ENCODE measurements at places on chromosomes 3 and 15.

DNA sequence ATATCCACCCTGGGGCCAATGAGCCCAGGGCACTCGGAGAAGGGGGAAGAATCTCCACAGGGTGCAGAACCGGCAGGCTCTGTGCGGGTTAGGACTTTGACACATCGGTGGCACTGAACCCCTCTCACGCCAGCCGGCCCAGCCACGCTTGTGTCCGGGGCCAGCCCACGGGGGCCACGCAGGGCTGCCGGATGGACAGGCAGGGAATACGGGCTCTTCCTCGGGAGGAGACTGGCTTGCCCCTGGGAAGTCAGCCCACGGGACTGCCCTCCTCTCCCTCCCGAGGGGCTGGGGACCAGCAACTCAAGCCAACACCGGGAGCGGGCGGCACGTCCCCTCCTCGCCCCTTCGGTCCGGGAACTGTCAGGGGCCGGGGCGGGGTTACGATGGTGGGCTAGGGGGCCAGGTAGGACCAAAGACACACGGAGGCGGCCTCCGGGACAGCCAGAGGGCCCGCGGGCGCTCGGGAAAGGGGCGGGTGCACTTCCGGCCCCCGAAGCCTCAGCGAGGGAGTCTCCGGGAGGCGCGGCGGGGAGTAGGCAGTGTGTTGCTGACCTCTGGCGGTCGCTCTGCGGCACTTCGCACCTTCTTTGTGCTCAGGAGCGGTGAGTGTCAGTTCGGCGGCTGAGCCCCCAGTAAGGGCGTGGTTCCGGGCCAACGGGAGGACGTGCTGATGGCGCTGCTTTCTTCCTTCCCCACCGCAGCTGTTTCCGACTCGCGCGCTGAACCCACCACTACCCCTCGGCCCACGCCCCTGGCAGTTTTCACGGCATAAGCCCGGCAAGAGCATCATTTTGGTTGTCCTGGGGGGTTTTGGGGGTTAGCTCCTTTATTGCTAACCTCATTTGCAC, 5.1 kb upstream of the CYP8B1 start:
- no peak for DNase-seq

GRCh38 chr3:153437666-153438065, 275.6 kb downstream of the RAP2B start:
- DNase-seq, result no peak

GRCh38 chr3:9396301-9396631, 1.1 kb upstream of the SETD5 start:
- DNase-seq, result no peak

DNA sequence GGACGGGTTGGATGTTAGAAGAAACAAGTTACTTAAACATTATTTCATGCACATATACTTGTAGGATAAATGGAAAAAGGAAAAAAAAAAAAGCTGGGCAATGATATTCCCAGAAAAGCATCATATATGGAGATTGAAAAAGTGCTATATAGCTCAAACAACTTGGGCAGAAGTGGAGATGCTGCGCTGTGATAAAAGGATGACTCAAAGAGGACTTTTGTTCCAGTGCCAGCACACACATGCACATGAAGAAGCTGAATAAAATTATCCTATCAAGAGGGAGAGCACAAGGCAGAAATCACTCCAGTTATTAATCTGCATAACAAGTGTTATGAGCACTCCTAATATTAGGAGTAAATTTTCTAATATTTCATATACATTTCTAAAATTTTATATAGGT, 30.9 kb downstream of the FRMD4B start:
- no peak for DNase-seq

DNA sequence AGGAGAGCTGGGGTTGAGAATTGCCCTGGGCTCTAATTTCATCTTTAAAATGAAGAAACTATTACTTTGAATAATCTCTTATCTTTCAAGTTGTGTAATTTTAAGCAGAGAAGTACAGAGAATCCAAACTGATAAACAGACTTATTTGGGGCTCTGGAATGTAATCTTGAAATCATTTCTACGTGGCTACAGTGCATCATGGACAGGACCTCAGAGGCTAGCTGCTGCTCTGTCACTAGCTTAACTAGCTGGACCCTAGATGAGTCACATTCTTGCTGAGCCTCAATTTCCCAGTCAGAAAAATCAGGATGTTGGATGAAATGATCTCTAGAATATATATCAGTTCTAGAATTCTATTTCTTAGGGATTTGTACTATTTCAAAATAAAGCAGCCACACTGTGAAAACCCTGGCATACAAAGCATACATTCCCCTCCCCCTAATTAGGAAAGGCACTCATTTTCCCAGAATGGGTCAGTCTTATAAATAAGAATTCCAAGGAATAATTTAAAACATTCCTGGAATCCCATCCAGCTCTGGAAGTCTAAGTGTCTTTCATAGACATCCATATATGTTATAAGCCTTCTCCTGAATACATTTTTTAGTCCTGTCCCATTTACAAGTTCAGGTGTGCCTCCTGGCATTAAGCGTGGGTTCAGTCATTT, 47.2 kb downstream of the RASGRP1 start:
- no peak for DNase-seq

- no peak for DNase-seq
Measured at GRCh38 chr3:111414531-111414930, 127.5 kb upstream of the CD96 start.

GRCh38 chr3:10281951-10282350, 10.8 kb downstream of the GHRL start:
- no peak for DNase-seq

DNA sequence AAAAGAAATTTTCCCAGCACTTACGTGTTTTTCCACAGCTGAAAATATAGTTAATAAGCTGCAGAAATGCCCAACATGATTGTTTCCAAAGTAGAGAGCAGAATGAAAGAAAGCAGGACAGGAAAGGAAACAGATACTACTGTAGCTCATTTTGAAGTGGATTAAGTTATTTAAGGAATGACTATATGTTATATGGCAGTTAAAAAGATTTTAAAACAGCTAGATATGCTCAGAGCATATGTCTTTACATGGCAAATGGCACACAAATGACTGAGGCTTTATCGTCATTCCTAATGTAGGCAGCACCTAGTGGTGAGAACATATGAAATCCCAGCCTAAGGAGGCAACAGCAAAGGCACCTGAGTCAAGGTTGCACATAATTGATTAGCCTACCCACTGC, 106.6 kb upstream of the SEMA6D start:
- no peak for DNase-seq

GRCh38 chr15:98443526-98443925, 204.8 kb upstream of the IGF1R start:
- DNase-seq, result no peak

Measured in cortex of kidney (tissue), 1 donor.